Smooth muscle cell of the brain vasculature (primary cell): ENCODE measurements at places on chromosomes 6 and 20.
A peak's percentile ranks its signal among the peaks of the same experiment; 100 is the strongest.

- peak; percentile 23 for DNase-seq
Measured at GRCh38 chr20:52150440-52151258, 40.9 kb downstream of the ZFP64 start.

DNA sequence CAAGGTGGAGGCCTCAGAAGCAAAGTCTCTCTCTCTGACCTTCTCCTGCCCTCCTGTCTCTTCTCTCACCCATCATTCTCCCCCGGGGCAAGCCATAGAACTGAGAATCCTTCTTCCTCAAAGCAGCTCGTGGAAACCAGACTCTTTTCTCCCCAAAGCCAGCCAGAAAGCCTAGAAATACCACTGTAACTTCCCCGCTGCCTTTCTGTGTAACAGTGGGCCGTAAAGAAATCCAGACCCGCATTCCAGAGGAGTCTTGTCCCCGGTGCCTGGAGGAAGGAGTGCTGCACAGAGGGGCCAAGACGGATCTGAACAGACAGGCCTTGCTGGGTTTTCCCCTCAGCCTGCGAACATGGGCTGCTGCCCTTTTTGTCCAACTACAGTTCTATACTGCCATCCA, 977 bp upstream of the SLC22A2 start:
- no peak for DNase-seq

GRCh38 chr6:157238346-157238745, 85.0 kb downstream of the TMEM242 start:
- DNase-seq, result no peak

DNA sequence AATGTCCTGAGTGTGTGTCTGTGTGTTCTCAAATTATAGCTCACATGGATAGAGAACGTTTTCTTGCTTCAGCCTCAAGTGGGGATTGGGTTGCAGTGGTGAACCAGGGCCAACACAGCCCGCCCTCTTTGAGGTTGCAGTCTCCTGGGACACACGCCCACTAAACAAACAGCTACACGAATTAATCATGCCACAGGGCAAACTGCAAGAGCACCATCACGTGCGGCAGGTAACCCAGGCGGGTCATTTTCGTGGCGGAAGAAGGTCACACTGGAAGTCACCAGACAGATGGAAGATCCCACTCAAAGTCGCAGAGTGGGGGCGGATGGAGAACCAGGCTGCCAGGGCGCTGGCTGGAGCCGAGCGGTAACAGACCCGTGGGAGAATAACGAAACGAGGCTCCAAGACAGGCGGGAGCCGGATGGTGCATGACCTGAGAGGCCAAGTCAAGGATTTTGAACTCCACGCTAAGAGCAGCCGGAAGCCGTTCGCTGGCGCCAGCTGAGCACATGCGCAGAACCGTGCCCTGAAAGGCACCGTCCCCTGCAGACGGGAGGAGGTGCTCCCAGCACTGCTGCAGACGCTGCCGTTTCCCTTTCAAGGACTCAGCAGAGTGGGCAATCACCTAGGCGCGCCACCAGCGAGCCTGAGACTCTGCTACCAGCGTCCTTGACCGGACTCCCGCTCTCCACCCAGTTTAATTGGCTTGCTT, 10.7 kb downstream of the DLL1 start:
- DNase-seq, result no peak

GRCh38 chr6:81605526-81605925, 147.0 kb downstream of the TENT5A start:
- DNase-seq, result no peak

DNA sequence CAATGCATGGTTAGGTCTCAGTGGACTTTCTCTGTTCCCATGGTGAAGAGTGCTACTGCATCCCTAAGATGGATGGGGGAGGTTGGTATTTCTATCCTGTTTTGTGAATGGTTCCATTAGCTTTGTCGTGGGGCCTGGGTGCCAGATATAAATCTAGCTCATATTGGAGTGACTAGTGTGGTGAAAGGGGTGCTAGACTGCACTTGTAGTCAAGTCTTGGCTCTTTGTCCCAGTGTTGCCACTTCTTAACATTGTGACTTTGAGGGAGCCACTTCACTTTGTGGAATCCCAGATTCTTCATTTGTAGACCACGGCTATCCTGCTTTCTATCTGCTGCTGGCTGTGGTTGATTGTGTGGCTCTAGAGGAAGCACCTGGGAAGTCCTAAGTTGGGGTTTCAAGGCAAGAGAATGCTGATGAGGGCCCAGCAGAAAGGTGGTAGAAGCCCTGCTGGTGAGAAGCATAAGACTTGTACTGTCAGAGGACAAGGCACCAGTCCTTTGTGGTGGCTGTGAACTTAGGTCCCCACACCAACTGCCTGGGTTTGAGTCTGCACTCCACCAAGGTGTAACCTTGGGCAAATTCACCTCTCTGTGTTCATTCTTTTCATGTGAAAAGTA, 44.1 kb downstream of the VAPB start:
- DNase-seq, result no peak

- peak; percentile 78 for DNase-seq
Measured at GRCh38 chr6:30877419-30878262, 6.7 kb upstream of the DDR1 start.
